ENCODE measurements at places on chromosomes 4 and X. TPM values are rescaled to one million over a fixed set of nuclear protein-coding genes. Genes with fewer than 3 reads are reported as not detected.

The EPGN gene
- not detected for total RNA-seq

The CFAP99 gene
- total RNA-seq, result not detected

GRCh38 chr4:167084321-167084720, 150.0 kb downstream of the SPOCK3 start:
- no peak for DNase-seq

DNA sequence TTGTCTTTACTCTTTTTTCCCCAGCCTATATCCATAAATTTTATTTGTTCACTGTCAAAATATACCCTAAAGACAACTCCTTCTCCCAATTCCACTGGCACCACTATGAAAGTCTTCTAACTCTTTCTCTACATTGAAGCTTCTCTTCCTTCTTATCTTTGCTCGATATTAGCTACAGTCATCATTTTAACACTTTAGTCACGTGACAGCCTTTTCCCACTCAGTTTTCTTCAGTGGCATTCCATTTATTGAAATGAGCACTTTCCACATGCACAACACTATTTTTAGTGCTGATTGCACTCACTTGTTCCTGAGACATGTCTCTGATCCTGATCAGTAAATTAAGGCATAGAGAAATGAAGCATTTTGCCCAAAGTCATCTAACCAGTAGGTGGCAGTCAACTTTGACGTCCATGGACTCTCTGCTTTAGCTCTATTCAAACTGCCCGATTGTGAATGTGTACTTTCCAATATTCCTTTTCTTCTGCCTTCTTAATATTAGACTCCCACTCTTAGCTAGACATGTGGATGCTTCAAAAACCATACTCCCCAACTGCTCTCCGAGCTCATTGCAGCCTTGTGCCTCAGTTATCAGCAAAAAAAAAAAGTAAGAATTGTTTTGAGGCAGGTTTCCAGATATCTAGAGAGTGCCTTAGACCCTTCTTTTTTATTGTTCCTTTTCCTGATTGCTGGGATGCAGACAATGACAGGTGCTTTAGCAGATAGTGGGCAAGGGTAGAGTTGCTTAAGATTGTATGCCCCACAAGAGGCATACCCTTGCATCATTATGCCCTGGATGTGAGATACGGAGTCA, 394.4 kb upstream of the ADGRL3 start:
- peak; percentile 55 for DNase-seq

The TSPAN5 gene
- 24.6 TPM for total RNA-seq

- no peak for DNase-seq
Measured at GRCh38 chr4:105963461-105964400, 68.5 kb downstream of the NPNT start.

DNA sequence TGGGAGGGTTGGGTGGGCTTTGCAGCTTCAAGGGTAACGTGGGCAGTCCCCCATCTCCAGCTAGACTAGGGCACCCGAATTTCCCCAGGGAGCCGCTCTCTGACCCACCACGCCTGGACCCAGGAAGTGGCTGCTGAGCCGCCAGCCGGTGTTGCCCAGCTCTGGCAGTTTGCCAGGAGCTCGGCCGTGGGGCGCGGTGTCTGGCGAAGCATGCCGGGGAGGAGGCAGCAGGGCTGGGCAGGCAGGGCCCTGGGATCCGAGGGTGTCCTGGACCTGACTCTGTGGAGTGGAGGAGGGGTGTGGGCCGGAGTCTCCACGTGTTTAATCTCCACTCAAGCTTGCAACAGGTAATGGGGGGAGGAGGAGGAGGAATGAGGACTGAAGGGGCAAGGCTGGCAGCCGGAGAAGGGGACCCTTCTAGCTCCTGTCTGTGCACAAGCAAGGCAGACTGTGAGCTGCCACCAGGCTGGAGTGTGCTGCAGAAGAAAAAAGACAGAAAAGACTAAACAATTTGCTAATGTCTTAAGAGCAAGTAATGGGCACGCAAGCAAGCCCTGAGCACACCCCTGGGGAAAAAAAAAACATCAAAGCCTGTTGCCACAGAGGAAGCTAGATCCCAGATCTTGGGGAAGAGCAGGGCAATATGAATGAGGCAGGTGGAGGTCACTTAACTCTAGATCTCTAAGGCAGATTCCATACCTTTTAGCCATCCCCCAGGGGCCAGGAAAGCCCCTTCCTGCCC, 2.4 kb downstream of the LONRF3 start:
- DNase-seq, result peak; percentile 74

DNA sequence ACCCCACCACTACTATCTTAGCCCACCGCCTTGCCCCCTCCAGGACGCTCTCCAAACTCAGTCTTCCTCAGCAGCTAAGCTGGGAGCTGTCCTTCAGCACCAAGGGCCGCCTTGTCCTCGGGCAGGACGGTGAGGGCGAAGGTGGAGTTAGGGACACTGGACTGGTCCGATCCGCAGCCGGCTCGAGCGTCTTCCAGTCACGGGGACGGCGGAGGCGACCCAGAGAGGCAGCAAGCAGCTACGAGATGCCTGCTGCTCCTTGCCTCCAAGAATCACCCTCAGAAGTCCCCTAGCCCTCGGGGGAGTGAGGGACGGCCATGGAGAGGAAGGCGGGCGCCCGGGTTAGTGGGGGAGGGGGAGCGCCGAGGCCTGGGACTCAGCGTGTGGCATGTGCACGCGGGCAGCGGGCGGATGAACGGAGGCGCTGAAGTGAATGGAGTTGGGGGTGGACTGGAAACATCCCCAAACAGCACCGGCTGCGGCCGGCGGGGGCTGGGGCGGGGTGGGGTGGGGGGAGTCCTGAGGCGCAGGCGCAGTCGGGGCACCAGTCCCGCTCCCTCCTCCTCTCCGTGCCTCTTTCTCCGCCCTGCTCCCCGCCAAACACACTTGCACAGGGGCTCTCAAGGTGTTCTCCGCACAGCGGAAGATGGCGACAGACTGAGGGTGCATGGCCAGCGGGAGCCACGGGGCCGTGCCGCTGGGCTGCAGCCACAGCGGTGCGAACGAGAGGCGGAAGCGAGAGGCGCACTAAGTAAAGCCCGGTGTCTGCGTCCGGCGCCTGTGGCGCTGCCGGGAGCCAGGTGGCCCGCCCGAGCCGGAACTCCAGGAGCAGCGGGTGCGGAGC, at the start of gene NALF2:
Gene NALF2, plus strand, starts transcription at position 545 of the 844 bp plus-strand sequence. CDS start 957 bp downstream, outside the sequence.
- peak; percentile 5 for DNase-seq

The DRP2 gene
- 3.4 TPM for total RNA-seq

DNA sequence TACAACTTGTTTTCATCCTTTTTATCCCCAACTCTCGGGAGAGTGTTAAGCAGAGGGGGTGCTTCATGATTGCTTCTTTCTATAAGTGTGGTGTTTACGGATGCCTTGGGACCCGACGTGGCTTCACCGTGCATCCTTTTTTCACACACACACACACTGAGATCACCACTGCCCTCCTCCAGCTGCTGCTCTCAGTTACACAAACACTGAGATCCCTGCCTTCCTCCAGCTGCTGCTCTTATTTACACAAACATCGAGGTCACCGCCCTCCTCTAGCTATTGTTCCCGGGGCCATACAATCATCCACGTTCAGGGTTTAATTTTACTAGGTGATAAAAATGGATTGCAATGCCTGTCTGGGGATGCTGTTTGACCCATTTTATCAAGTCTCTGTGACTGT, 155.4 kb upstream of the FAM9B start:
- peak; percentile 86 for DNase-seq

DNA sequence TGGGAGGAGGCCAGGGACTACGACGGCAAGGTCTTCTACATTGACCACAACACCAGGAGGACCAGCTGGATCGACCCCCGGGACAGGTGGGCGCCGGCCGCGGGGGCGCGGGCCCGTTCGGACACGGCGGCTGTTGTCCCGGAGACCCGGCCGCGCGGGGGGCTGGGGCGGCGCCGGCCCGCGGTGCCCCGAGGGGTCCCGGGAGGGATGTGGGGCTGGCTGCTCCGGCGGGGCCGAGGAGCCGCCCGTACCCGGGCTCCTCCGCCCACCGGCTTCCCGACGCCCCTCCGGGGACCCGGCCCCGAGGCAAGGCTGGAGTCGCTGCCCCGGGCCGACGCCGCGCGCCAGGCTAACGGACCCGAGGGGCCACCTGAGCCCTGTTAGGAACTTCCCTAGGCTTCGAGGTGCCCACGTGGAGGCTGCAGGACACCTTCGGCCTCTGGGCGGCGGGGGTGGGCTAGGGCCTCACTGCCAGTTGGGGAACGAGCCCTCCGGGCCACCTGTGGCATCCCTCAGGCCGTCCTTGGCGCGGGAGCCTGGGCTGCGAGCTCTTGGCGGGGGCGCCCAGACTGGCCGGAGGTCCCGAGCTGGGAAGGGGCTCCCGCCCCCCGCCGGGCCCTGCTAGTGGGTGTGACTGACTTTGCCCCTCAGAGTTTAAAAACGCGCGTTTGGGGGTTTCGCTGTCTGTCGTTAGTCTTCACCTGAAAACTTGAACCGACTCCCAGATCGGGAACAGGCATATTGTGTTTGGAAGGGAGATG, 660 bp downstream of the WWC2 start:
- DNase-seq, result peak; percentile 53

The CXCL6 gene
- 0.08 TPM for total RNA-seq

DNA sequence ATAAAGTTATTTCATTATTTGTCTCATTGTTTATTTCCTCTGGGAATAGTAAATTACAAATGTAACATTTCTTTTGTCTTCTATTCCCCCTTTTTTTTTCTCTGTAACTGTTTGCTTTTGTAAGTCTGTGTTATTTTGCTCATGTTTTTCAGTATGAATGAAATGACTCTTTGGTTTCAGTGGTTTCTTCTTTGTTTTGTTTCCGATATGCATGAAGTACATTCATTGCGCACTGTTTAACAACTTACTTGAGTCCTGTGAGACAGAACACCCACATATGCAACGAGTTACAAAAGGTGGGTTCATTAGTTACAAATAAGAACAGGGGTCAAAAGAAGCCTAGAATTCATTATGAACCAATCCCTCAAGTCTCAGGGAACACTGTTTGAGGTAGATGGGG, 175.0 kb upstream of the UGT8 start:
- DNase-seq, result no peak

Data from SJCRH30 (cell line).